ENCODE measurements at places on chromosomes 13 and 19. TPM values are rescaled to one million over a fixed set of nuclear protein-coding genes. Genes with fewer than 3 reads are reported as not detected.

DNA sequence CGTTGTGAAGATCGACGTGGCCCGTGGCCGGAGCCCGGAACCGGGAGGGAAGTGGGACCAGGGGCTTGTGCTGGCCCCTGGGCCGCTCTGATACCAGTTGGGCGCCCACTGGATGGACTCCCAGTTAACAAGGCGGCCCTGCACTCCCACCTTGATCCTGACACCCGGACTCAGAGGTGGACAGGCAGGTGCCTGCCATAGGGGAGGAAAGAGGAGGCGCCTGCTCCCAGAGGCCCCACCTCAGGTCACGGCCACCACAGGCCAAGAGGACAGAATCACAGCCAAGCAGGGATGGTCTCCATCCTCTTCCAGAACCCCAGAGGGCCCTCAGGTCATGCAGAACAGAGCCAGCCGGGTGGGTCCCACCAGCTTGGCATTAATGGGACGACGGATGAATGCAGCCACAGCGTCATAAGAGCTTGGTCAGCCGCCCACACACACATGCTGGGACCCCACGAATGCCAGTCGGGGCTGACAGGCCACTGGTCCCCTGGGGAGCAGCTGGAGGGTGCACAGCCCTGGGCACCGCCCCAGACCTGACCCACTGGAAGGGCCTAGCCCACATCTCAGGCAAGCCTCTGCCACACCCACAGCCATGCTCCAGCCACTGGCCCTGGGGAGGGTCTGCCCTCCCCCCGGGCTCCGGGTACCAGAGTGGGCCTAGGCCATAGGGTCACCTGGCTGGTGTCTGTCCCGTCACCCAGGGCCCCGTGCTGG, 9.6 kb upstream of the KLF16 start:
- no peak for DNase-seq

GRCh38 chr19:33492090-33492489, 29.5 kb downstream of the PEPD start:
- DNase-seq: no peak

DNA sequence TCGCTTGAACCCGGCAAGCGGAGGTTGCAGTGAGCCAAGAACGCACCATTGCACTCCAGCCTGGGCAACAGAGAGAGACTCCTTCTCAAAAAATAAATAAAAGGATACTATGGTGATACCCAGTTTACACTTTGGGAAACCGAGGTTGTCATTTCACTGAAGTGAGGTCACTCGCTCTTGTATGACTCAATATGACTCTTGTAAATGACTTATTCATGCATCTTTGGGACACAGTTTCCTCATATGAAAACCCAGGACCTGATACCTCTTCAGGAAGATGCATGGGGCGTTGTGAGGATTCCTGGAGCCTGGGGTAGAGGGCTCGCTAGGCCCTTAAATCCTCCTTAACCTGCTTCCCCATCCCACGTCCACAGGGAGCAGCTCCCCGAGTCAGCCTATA, 4.5 kb downstream of the PSMD8 start:
- DNase-seq: no peak

NLRP9 gene
- not detected for total RNA-seq

ZNF382 gene
- 10.0 TPM for total RNA-seq

All from CD8-positive, alpha-beta memory T cell (primary cell).